Fibroblast of upper back skin (primary cell): ENCODE measurements at places on chromosomes 2 and 18.

- DNase-seq = no peak
Measured at GRCh38 chr2:209741953-209742352, 29.7 kb upstream of the UNC80 start.

GRCh38 chr2:69914164-69914949 lies 552 bp upstream of the MXD1 start:
- peak; percentile 100 for DNase-seq

- DNase-seq = peak; percentile 23
Measured at GRCh38 chr2:108377815-108378630, at the start of gene SULT1C4. TSS of gene SULT1C4 (plus strand) at chr2:108377954. CDS start at chr2:108378338, 384 bp downstream.

- peak; percentile 36 for DNase-seq
Measured at GRCh38 chr2:231297108-231297908, 98.2 kb upstream of the B3GNT7 start.

DNA sequence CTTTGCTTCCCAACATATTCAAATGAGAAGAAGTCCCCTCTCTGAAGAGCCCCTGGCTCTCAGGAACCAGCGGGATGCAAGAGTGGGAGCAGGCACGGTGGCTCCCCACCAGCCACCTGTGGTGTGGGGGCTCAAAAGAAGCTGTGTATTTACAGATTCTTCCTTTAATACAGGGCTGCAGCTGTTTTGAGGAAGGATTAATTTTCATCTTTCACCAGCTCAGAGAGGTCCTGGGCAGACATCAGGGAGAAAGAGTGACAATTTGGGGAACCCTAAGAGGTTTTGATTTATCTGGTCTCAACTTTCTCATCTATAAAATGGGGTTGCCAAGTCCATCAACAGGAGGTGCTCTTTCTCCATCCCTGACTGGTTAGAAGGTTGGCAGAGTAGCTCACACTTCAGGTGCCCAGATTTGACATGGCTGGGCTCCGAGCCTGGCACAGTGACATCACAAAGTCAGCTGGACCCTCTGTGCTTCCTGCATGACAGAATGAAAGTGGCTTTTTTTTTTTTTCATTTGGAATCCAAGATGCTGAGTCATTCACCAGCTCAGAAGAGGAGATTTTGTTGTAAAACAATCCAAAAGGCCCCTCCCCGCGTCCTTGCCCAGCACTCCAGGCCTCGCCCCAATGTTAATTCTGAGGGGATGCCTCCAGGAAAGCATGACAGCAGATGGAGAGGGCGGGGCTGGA lies 15.5 kb upstream of the SIX2 start:
- peak; percentile 61 for DNase-seq

DNA sequence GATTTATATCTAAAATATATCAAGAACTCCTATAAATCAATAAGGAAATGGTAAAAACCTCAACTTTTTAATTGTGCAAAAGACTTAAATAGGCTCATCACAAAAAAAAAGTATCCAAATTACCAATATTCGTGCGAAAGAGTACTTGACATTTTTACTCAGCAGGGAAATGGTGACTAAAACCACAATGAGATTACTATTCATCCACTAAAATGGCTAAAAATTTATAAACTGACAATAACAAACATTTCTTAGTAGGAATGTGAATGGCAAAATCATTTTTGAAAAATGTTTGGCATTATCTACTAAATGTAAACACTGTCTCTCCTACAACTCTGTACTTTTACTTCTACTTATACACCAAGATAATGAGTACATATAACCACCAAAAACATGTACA lies 184.8 kb upstream of the RND3 start:
- peak; percentile 52 for DNase-seq

- DNase-seq = no peak
Measured at GRCh38 chr2:46958431-46959017, 42.9 kb upstream of the MCFD2 start.

- DNase-seq = no peak
Measured at GRCh38 chr18:71951001-71951400, 593.1 kb downstream of the CBLN2 start.

GRCh38 chr2:152715854-152716428 lies 1.3 kb downstream of the PRPF40A start:
- peak; percentile 12 for DNase-seq

DNA sequence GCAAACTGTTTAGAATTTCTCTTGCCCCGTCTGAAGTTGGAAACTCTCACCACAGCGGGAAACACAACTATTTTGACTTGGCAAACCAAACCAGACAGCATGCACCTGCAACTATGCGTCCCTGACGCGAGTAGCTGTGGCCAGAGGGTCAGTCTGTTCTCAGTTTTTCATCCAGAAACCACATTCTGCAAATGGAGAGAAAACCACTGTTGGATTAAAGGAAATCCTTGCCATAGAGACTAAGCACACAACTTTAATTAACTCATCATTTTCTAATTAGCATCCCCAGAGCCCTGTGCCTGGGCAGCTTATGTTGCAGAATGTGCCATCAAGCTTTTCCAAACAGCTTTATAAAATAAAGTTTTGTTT lies 415.7 kb upstream of the TCF4 start:
- no peak for DNase-seq

- no peak for DNase-seq
Measured at GRCh38 chr2:45614330-45614729, 3.3 kb upstream of the SRBD1 start.

- no peak for DNase-seq
Measured at GRCh38 chr2:129464036-129464435, 515.4 kb upstream of the RAB6C start.

DNA sequence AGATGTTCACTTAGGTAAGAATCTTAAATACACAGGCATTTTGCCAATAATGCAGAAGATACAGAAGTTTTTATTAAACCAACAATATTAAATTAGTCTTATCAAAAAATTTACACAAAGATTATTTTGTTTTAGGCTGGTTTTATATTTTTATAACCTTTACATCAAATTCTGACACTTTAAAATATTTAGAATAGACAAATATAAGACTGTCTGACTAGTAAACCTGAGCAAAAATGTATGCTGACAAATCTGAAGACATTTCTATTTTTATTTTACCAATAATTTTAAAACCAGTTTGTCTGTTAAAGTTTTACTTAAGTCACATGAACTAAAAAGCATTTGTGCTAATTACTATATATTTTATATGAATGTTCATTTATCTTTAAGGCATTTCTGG lies 72.1 kb upstream of the ZNF236 start:
- no peak for DNase-seq

- no peak for DNase-seq
Measured at GRCh38 chr2:10647441-10647840, 42.3 kb downstream of the NOL10 start.
